ENCODE measurements at places on chromosomes 4 and X.

DNA sequence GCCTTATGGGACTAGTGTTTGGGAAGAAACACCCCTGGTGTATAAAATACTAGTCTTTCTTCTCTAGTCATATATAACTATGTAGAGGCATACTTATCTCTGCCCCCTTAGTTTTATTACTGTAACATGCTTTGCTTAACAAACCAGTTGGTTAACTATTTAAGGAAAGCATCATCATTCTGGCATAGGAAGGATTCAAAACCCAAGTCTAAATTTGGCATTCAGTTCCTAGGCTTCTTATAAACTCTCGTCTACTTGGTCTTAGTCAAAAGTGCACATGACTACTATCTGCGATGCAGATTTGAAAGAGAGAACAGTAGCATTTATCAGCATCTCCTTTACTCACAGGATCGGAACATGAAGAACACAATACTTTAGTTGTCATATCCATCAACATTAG is 111.3 kb downstream of the MFAP3L start:
- no peak for DNase-seq

DNA sequence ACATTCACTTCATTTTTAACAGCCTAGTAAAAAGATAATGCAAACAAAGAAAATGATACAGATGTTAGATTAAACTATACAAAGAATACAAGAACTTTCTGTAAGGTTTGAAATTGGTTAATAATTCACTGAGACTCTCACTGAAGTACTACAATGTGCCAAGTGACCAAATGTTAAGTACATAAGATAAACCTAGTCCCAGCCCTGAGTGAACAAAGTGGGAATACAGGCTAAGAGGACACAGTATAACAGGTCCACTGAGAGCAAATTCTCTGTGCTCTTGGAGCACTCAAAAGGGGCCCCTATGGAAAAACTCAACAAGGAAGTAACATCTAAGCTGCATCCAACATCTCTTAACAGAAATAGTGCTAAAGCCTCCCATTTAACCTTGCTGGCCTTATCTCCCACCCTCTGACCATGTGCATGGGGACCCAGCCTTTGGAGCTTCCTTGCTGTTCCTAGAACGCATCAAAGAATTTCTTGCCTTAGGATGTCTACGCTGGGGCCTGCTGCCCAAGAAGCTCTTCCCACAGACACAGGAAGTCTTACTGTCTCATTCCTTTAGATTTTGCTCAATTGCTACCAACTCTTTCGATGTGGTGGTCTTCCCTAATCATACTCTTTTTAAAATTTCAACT is 113.4 kb downstream of the ZAR1 start:
- no peak for DNase-seq

DNA sequence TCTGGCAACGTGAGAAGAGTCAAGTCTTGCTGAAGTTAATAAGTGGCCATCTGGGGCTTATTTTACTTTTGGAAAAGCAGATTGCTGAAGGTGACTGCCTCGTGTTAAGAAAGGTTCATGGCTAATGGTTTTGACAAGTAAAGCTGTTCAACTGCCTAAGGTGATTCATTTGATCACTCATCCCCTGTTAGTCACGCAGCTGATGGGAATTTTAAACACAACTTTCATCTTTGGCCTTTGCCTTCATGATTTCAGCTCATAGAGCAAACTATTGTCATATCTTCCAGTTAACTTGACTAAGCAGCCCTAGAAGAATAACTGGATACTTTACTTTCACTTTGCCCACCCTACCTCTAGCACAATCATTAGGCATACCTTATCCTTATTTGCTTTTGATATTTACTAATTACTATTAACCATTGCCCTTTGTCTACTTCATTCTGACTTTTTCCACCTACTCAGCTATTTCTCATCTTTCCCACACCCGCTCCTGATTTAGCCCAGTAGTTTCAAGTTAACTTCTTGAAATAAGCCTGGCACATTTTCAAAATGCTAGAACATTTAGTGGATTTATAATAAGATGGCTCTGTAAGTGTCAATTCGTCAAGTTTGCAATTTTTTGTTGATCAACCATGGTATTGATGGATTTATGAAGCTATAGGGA is 170.6 kb upstream of the S100G start:
- DNase-seq: no peak

DNA sequence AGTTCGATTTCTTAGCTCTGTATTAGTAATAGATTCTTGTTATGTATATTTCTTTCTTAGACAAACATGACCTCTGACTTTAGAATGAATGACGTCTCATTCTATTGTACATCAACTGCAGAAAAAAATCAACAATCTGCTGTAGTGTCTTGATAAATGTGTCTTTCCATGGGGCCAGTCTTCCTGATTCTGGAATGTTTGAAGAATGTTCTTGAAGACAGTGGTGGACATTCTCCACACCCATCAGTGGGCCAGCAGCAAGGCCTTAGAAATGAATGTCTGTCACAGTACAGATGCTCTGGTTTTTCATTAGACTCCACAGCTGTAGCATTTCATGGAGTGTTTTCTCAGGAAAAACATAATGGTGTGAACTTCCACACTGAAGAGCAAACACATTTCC is 63.2 kb upstream of the FAM47B start:
- peak; percentile 21 for DNase-seq

- DNase-seq: no peak
These were observed 7.3 kb upstream of the BRWD3 start for GRCh38 chrX:80817002-80817401.

- DNase-seq: no peak
These were observed 117.7 kb downstream of the RELL1 start for GRCh38 chr4:37568489-37568888.

GRCh38 chrX:78624962-78625909 is 33.9 kb downstream of the RTL3 start:
- DNase-seq: no peak

GRCh38 chrX:15013461-15013860 is 140.2 kb downstream of the MOSPD2 start:
- no peak for DNase-seq

- DNase-seq: no peak
These were observed 134.3 kb downstream of the AMELX start for GRCh38 chrX:11427453-11428071.

DNA sequence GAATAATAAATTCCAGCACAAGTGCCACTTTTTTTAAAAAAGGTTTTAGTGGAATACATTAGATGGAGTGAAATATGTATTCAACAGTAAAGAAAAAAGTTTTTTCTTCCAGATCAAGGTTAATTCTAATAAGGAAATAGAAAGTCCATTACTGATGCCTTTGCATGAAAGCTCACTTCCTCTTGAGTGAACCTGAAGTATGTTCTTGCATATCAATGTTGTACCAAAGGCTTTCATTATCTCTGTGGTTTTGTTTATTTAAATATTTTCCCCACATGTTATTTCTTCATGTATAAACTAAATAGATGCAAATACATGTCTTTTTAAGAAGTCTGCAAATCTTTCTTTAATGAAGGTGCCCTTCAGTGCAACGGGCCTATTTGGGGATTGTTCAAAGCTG is 307.9 kb downstream of the C4orf33 start:
- DNase-seq: no peak
